ENCODE measurements at places on chromosomes 7 and 10.

- H3K4me1 ChIP-seq = peaks cover 30% of the 10 kb centered on the region
- peaks cover 5% of the 10 kb centered on the region for H3K36me3 ChIP-seq
- peak overlapping the region; percentile 28 for H3K4me3 ChIP-seq
- H3K27me3 ChIP-seq = no peaks in the 10 kb centered on the region
Measured at GRCh38 chr7:7921830-7922229, 46.8 kb upstream of the GLCCI1 start.

DNA sequence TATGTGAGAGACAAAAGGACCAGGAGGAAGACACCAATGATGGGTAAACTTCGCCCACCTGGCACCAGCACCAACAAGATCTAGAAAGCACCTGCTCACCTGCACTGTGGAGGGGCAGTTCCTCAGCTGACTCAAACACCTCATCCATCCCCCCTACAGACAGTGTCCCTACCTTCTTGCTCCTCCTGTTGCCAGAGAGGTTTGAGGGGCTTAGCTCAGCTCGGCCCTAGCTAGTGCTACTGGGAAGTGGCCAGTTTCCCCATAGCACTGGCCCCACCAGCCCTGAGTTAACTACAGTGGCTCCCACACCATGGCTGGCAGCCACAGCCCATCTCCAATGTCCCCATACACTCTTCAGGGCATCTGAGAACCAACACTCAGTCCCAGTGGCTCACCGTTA, 70.8 kb downstream of the GRID1 start:
- no peak for DNase-seq

GRCh38 chr7:157253850-157254249, 83.0 kb upstream of the DNAJB6 start:
- no peaks in the 10 kb centered on the region for H3K27me3 ChIP-seq
- H3K27ac ChIP-seq = peak overlapping the region; percentile 8
- H3K4me3 ChIP-seq = no peak overlapping the region
- H3K36me3 ChIP-seq = no peaks in the 10 kb centered on the region

GRCh38 chr10:118031351-118032075, 15.2 kb downstream of the RAB11FIP2 start:
- no peaks in the 10 kb centered on the region for H3K27me3 ChIP-seq
- DNase-seq = no peak
- peaks cover 5% of the 10 kb centered on the region for H3K36me3 ChIP-seq
- no peak overlapping the region for H3K27ac ChIP-seq
- H3K4me3 ChIP-seq = no peak overlapping the region
- peaks cover 11% of the 10 kb centered on the region for H3K4me1 ChIP-seq

GRCh38 chr7:112080441-112080840, 125.8 kb downstream of the DOCK4 start:
- no peak overlapping the region for H3K27ac ChIP-seq
- H3K4me1 ChIP-seq = peaks cover 6% of the 10 kb centered on the region
- no peak overlapping the region for H3K4me3 ChIP-seq
- DNase-seq = no peak
- H3K27me3 ChIP-seq = peaks cover 28% of the 10 kb centered on the region

DNA sequence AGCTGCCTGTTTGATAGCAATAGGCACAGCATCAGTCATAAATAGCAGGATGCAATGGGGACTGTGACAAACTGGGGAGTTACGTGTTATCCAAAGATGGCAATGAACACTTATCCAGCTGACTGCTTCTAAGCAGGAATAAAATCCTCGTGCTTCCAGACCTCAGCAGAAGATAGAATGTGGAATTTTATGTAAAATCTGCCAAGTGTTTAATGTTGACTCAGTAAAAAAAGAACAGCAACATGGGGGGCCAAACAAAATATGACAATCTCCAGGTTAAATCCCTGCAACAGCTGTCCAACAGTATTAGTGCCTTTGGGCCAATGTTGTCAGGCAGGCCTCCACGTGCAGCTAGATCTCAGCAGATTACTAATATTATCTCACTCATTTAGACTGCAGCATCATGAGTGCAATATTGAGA, 127.3 kb downstream of the SEMA3C start:
- no peak for DNase-seq
- no peaks in the 10 kb centered on the region for H3K4me1 ChIP-seq
- H3K36me3 ChIP-seq = no peaks in the 10 kb centered on the region
- no peaks in the 10 kb centered on the region for H3K27me3 ChIP-seq

DNA sequence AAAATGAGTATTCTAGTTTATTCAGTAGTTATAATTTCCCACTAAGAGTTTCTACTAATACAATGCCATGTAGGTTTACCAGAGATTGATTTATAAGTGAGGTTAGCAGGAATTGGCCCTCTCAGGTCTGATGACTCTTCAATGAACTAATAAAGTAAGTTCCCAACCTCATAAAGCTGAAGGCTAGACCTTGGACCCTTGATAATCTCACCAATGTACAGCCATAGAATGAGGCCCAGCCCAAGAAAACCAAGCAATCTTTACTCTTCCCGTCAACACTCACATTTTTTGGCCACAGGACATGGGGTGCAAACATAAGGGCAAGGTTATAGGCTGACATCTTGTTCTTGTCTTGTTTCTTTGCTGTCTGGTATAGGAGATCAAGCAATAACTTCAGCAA, 33.3 kb downstream of the ARHGAP19 start:
- no peak overlapping the region for H3K4me3 ChIP-seq
- H3K36me3 ChIP-seq = peaks cover 7% of the 10 kb centered on the region
- no peak overlapping the region for H3K27ac ChIP-seq
- H3K27me3 ChIP-seq = no peaks in the 10 kb centered on the region
- peaks cover 6% of the 10 kb centered on the region for H3K4me1 ChIP-seq

DNA sequence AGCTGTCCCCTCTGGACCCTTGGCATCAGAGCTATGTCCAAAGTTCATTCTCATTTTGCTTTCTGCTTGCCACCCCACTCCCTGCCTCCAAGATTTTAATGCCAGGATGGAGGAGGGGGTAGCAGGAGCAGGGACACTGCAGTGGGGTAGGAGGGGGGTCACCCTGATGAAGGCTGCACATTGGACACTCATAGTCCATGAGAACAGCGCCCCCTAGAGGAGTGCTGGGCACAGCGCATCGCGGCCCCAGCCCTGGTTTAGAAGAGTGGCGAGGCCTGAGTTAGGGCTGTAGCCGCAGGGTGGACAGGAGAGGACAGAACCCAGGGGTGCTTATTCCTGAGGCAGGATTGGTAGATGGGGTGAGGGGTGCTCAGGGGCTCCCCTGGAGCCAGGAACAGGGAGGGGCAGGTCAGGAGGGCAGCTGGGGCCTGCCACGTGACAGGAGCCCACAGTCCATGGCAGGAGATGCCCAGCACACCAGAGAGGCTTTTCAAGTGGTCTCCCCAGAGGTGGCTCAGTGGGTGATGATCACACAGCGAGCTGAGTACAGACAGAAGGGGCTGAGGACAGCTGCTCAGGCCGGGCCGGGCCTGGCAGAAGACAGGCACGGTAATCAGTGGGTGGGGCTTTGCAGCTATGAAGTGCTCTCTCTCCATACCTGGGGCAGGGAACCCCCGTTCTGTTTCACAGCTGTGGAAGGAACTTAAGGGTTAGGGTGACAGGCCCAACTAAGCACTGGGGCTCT, 71.4 kb downstream of the NEURL1 start:
- no peaks in the 10 kb centered on the region for H3K4me1 ChIP-seq
- H3K27ac ChIP-seq = peak overlapping the region; percentile 44
- H3K36me3 ChIP-seq = no peaks in the 10 kb centered on the region

- no peak for DNase-seq
- H3K27ac ChIP-seq = peak overlapping the region; percentile 89
- no peaks in the 10 kb centered on the region for H3K27me3 ChIP-seq
Measured at GRCh38 chr10:45592926-45593325, 79.6 kb downstream of the ZFAND4 start.

- no peak for DNase-seq
- H3K4me3 ChIP-seq = no peak overlapping the region
Measured at GRCh38 chr10:9302140-9302746, 1247.8 kb downstream of the GATA3 start.

DNA sequence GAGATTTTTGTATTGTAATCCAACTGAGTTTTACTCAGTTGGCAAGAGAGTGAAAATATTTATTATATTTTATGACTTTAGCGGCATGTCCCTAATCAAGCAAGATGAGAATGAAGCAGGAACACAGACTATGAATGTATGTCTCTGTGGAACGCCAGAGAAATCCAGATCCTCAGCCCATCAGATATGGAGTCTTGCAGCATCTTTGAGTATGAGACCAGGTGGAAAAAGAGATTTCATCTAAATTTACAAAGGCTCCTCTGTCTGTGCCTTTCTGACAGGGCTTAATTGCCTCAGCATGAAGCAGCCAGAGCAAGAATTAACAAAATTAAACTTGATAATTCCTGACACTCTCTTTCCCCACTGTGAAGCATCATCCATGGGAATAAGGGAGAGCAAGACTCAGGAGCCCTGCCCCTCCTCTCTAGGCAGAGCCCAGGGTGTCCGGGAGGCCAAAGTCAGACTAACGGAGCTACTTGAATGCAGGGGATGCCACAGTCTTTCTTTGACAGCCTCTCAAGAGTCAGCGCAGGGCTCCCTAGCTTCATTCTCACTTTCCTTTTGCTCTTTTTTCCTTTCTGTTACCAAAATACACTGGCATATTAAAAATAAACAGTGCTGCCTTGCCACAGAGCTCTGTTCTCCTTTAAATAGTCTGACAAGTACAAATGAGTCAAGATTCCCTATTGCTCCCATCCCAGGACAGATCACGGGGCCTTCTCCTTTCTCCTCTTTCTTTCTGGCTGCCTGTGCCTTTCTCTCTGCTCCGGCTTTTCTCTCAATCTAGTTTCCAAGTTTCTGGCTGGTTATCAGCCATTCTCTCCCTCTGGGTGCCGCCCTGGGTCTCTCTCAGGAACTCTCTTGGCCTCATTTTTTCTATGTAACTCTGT, 132.2 kb upstream of the INHBA start:
- no peak for DNase-seq
- no peak overlapping the region for H3K27ac ChIP-seq

DNA sequence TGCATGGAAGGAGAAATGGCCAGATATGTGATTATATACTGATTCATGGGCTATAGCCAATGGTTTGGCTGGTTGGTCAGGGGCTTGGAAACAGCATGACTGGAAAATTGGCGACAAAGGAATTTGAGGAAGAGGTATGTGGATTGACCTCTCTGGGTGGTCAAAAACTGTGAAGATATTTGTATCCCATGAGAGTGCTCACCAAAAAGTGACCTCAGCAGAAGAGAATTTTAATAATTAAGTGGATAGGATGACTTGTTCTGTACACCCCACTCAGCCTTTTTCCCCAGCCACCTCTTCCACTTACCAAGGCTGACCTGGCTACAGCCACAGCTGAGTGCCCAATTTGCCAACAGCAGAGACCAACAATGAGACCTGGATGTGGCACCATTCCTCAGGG, 146.7 kb downstream of the GPR37 start:
- H3K4me1 ChIP-seq = no peaks in the 10 kb centered on the region
- H3K27ac ChIP-seq = no peak overlapping the region
- DNase-seq = no peak
- H3K36me3 ChIP-seq = no peaks in the 10 kb centered on the region

DNA sequence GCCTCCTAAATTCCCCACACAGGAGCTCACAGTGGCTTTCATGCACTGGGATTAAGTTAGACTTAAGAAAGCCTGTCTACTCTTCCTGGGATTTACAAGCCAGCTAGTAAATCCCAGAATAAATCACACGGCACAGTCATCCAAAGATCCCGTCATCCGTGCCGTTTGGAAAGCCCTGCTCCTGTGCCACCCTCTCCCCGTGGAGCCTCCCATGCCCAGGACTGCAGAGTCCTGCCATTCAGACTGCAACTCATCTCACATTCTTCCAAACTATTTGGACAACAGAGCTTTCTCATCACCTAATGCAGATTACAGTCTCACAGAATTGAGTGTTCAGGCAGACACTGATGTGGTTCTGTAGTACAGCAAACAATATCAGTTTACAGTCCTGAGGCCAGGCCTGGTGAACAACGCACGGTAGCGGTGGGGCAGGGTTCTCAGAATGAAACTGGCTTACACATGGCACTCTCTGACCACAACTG, 166.5 kb downstream of the EGFR start:
- peaks cover 6% of the 10 kb centered on the region for H3K36me3 ChIP-seq
- no peak overlapping the region for H3K27ac ChIP-seq
- H3K4me1 ChIP-seq = peaks cover 6% of the 10 kb centered on the region
- no peak for DNase-seq

GRCh38 chr7:141960687-141961422, 12.7 kb downstream of the TAS2R38 start:
- no peaks in the 10 kb centered on the region for H3K36me3 ChIP-seq
- no peak for DNase-seq
- H3K4me3 ChIP-seq = no peak overlapping the region
- peaks cover under 1% of the 10 kb centered on the region for H3K27me3 ChIP-seq

DNA sequence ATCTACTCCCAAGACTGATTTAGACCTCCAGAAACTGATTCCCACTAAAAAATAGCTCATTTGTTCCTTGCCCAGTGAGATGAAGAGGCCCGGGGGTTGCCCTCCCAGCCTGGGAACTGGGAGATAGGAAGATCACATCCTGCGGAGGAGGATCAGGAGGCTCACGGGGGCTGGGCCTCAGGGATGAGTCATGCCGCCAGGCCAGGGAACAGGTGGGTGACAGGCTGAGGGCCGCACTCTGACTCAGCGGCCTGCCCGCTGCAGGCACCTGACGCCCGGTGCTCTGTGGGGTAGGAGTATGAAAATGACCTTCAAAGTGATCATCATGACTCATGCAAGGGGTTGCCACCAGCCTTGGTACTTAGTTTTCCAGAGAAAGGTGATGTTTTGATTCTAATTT, 104.5 kb upstream of the ZPBP start:
- H3K27me3 ChIP-seq = peaks cover 50% of the 10 kb centered on the region
- no peak overlapping the region for H3K27ac ChIP-seq
- no peak overlapping the region for H3K4me3 ChIP-seq
- H3K4me1 ChIP-seq = peaks cover 15% of the 10 kb centered on the region
- peaks cover 2% of the 10 kb centered on the region for H3K36me3 ChIP-seq

GRCh38 chr7:93926800-93927199, 5.3 kb downstream of the GNG11 start:
- H3K4me1 ChIP-seq = no peaks in the 10 kb centered on the region
- no peaks in the 10 kb centered on the region for H3K36me3 ChIP-seq
- no peak overlapping the region for H3K27ac ChIP-seq

GRCh38 chr7:12868027-12868426, 180.6 kb downstream of the ARL4A start:
- H3K36me3 ChIP-seq = no peaks in the 10 kb centered on the region
- no peak overlapping the region for H3K27ac ChIP-seq
- H3K27me3 ChIP-seq = peaks cover 12% of the 10 kb centered on the region
- H3K4me3 ChIP-seq = no peak overlapping the region
- no peaks in the 10 kb centered on the region for H3K4me1 ChIP-seq

GRCh38 chr7:129969881-129970446, 17.2 kb upstream of the UBE2H start:
- no peaks in the 10 kb centered on the region for H3K27me3 ChIP-seq
- H3K4me3 ChIP-seq = no peak overlapping the region
- DNase-seq = no peak
- no peaks in the 10 kb centered on the region for H3K36me3 ChIP-seq
- no peaks in the 10 kb centered on the region for H3K4me1 ChIP-seq

- no peak overlapping the region for H3K4me3 ChIP-seq
- no peak overlapping the region for H3K27ac ChIP-seq
- no peaks in the 10 kb centered on the region for H3K4me1 ChIP-seq
- DNase-seq = no peak
- no peaks in the 10 kb centered on the region for H3K27me3 ChIP-seq
Measured at GRCh38 chr7:83524277-83525075, 124.5 kb downstream of the SEMA3E start.

- H3K4me1 ChIP-seq = no peaks in the 10 kb centered on the region
- DNase-seq = no peak
- H3K4me3 ChIP-seq = no peak overlapping the region
Measured at GRCh38 chr7:79790656-79791262, 337.3 kb upstream of the MAGI2 start.

GRCh38 chr10:45580371-45581215, 92.0 kb downstream of the ZFAND4 start:
- peaks cover 3% of the 10 kb centered on the region for H3K36me3 ChIP-seq
- H3K27ac ChIP-seq = peak overlapping the region; percentile 99
- peaks cover 35% of the 10 kb centered on the region for H3K4me1 ChIP-seq
- peak overlapping the region; percentile 97 for H3K4me3 ChIP-seq

Measured in T-helper 17 cell (primary cell).